ENCODE measurements at places on chromosomes 2 and 18. TPM values are rescaled to one million over a fixed set of nuclear protein-coding genes. Genes with fewer than 3 reads are reported as not detected.

The PECR gene
- total RNA-seq, result 4.6 TPM

The FAM110C gene
- 0.16 TPM for total RNA-seq

The EMX1 gene
- not detected for total RNA-seq

The ANKRD29 gene
- 2.3 TPM for total RNA-seq

Measured in epithelial cell of alveolus of lung (primary cell).